Stimulated activated CD4-positive, alpha-beta T cell treated with anti-CD3 and anti-CD28 coated beads, Interleukin-2, amount 100 ng/mL, for 4 hours (primary cell): ENCODE measurements at places on chromosomes 11 and 22.

DNA sequence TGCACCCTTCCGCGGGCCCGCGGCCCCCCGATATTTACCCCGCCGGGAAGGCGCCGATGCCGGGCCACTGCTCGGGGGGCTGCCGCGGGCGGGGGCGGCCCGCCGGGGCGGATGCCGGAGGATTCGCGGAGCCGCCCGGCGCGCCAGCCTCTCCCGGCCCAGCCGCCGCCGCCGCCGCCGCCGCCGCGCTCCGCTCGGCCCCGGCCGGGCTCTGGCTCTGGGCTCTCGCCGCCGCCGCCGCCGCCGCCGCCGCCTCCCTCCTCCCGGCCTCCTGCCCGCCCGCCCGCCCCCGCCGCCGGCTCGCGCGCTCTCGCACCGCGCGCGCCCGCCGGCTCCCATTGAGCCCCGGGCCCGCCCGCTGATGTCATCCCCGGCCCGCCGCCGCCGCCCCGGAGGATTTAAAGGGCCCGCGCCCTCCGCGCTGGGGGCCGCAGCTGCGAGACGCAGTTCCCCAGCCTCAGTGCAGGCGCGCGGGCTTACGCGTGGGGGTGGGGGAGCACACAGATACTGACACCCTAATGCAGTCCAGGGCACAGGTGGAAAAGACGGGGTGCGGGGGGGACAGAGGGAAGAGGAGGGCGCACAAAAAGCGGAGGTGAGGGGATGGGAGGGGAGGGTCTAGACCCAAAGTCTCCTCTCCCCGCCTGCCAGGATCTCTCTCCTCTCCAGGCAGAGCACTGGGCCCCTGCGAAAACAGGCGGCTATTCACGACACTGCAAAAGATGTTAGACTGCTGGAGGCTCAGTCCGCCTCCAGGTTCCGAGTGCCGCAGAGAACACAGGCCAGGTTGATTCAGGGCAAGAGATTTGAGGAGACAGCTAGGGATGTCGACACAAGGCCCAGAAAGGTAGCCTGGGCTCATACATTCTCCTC, at the start of gene CSNK1E:
CSNK1E (minus strand) TSS at position 312 of the 873 bp plus-strand sequence. CDS start 3,276 bp downstream, outside the sequence.
- peak; percentile 67 for DNase-seq

- no peak for DNase-seq
These were observed 131.1 kb downstream of the RASSF10 start for GRCh38 chr11:13140028-13140870.

DNA sequence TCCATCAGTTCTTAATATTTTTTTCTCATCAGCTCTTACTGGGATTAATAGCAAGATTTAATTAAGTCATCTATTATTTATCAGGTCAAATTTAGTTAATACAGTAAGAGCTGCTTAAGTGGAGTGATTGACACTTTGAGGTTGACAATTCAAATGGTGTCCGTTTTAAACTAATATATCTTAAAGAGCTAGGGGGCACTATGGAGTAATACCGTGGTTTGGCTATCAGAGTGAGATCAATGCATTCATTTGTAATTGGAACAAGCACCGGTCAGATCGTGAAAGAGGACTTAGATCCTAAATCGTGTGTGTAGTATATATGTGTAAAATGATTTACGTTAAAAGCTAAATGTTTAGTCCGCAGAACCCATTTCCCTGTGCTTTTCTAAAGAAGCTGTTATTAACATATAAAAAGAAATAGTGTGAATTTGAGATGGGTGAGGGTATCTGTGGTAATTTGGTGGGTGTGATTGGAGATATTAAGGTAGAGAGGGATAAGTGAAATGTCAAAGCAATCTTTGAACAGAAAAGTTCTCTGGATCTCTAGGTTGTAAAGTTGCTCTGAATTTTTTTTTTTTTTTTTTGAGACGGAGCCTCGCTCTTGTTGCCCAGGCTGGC, 2.3 kb downstream of the SIK2 start:
- DNase-seq = no peak

DNA sequence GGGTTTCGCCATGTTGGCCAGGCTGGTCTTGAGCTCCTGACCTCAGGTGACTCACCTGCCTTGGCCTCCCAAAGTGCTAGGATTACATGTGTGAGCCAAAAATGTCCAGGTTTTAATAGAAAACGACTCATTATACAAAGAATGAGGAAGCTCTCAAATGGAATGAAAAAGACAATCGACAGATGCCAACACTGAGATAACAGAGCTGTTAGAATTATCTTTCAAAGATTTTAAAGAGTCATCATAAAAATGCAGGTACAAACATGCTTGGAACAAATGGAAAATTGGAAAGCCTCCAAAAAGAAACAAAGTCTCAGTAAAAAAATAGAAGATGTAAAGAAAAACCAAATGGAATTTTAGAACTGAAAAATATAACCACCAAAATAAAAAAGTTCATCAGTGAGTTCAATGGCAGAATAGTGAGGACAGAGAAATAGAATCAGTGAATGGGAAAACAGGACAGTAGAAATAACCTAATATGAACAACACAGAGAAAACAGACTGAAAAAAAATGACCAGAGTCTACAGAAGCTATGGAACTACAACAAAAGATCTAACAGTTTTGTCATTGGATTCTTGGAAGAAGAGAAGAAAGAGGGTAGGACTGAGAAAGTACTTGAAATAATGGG, 10.9 kb downstream of the GAB2 start:
- DNase-seq = no peak

DNA sequence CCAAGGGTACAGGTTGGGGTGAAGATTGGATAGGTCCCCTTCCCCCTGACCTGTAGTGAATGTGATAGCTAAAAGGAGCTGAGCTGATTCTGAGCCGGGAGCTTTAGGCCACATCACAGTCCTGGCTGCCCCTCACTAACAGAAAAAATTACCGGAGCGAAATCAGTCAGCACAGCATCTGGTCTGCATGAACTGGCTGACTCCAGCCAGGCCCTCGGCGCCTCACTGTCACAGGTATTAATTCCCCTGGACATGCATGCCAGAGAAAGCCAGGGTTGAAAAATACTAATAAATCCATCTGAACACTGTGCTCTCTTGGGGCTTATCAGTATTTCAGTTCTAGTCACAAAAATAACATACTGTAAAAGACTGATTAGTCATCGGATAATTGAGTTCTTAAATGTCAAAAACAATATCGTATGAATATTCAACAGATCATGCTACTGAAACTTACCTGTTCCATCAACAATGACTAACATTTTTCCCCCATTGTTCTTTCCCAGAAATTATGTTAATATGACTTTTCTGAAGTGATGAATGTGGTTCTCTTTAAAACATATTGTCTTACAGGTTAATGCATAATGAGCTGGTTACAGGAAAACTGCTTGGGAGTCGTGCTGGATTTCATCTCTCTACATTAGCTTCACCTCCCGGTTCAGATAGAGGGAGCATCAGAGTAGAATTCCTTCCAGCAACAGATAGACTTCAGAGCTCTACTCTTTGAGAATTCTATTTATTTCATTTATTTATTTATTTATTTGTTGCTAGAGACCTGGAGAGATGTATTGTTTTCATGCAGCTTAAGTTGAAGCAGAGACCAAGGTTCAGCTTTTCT, 387.7 kb downstream of the NXPE2 start:
- DNase-seq = no peak

GRCh38 chr11:9680028-9680427, 16.2 kb downstream of the SWAP70 start:
- no peak for DNase-seq

DNA sequence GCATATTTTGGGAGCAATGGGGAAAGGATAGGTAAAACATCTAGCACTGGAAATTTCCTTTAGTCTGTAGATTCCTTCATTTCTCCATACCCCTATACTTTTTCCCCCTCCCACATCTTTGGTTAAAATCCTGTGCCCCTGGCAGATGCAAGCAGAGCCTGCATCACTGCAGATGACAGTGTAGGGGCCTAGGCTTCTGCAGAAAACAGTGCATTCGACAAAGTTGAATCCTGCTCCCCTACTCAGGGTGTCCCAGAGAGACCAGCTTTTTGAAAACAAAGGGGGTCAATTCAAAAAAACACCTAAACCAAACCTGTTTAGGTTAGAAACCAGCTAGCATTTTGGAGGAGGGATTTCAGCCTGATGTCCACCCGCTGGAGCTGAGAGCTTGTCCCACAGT, 43.8 kb upstream of the BLID start:
- no peak for DNase-seq

GRCh38 chr11:66465373-66466224, 1.1 kb upstream of the PELI3 start:
- no peak for DNase-seq

DNA sequence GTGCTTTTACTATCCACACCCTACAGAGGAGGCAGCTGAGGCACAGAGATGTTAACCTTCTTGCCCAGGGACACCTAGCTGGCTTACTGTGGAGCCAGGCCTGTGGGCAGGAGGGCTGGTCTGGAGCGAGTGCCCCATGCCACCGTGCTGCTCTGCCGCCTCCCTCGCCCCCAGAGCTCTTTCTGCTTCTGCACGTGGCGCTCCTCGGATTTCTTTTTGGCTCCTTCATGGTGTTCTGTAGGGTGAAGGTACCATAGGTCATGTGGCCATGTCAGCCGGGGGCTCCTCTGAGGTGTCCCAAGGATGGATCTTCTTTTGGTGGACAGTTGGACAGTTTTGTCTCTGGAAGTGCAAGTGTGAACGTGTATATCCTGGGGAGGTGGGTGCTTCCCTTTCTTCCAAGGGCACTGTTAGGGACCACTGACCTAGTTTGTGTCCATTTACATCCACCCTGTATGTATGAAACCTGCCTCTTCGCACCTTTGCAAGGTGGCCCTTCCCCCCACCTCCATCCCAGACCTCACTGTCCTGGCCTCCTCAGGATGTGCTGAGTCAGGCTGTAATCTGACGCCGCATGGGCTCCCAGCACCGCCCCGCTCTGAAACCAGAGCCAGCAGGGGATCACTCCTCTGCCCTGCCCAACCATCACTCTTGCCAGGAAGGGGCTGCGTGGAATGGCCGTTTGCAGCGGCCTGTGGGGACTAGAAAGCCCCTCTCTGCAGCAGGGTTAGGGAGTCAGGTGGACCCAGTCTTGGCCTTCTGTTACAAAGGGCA, 31.7 kb downstream of the POLR3H start:
- DNase-seq = no peak

DNA sequence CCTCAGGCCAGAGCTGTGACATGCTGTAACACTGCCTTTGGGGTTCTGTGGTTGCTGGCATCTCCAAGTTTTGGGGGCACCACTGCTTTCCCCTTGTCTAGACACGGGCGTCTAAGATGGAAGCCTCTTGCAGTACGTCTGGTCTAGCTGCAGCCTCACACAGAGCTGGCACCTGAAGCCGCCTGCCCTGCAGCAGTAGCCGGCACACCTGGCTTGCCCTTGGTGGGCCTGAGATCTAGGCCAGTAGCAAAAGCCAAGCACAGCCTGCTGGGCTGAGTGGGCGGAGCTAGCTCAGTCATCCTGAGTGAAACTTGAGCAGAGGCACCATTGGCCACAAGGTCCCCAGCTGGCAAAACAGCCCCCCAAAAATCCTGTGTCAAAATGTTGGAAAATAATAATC, 154.2 kb downstream of the DLG2 start:
- no peak for DNase-seq

- DNase-seq = no peak
These were observed 12.7 kb downstream of the ZP1 start for GRCh38 chr11:60879971-60880588.

- DNase-seq = no peak
These were observed 1.5 kb downstream of the SYT8 start for GRCh38 chr11:1836011-1836945.

GRCh38 chr11:72534371-72535193, 100.3 kb upstream of the CLPB start:
- no peak for DNase-seq

DNA sequence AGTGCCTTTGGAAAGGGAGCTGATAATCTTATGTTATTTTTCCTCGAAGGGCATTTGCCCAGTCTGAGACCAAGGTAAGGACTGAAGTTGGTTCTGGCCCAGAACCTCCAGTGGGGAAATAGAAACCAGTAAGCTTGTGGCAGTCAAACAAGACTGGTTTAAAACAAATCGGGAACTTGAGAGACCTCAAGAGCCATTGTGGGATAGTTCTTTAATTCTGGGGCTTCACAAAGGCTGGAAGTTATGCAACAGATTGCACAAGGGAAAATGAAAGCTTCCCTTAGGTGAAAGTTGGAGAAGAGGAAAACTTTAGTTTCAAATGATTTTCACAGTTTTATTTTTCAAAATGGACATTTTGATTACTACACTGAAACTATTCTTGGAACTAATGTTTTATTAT, 33.5 kb upstream of the RAB38 start:
- no peak for DNase-seq

DNA sequence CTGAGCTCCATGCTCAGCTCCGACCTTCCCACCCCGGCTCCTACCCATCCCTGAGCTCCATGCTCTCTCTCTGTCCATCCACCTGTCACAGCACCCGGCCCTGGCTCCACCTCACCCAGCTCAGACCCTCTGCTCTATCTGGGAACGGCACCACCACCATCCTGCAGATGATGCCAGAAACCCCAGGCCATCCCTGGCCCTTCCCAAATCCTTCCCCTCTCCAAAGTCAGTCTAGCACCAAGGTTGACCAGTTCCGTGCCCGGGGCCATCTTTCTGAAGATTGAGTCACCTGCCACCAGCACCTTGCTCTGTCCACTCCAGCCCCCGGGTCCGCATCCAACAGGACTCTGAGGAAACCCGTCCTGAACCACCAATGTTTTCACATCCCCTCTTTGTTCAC, 969.6 kb downstream of the BRD1 start:
- no peak for DNase-seq

DNA sequence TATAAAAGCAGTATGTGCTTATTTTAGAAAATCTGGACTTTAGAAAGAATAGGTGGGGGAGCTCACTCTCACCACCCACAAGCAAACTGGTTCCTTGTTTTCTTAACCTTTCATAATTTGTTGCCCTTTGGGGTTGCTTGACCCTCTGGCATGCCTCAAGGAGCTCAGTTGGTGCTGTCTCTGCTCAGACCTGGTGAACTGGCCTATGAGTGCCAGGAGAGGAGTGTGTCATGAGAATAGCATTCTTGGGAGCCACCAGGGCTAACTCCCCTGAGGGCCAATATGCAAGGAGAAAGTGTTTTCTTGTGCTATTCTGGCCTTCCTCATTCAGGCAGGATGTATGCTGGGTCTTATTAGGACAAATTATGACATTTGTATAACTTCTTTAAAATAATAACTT, 21.0 kb upstream of the AMOTL1 start:
- DNase-seq = no peak

- no peak for DNase-seq
These were observed 63.5 kb downstream of the LUZP2 start for GRCh38 chr11:24560324-24560723.
